ELF-1 (cell line): ENCODE measurements at places on chromosomes 5 and 9.
A peak's percentile ranks its signal among the peaks of the same experiment; 100 is the strongest.

DNA sequence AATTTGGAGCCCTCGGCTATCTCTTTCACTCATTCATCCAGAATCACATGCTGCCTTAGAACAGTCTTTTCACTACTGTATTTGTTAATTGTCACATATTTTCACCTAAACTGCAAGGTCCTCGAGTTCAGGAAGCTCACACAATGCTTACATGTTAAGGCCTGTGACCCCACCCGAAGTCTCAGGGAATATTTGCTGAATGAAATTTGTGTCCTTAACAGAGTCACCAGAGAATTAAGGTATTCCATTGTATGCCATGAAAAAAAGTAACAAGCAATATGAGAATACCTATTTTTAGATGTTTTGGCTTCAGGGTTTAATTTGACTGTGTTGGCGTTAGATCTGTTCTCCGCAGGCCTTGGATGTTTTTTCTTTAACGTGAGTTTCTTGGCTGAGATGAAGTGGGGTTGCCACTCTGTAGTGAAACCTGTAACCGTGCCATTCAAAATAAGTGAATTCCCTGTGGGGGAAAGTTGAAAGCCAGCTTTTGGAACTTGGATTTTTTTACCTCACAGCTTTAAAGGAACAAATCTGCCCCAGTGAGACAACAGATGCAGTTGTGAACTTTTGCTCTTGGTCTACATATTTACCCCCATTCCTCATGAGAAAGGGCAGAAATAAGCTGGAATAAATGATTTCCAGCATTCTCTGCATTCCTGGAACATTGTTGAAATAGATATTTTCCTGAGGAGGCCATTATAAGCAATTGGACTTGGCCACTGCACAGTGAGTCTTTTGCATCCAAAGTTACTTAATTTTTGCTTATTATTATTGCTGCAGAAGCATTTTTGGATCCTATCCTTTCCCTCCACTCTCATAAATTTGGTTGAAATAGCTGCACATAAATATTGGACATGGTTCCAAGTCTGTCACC is 35.9 kb upstream of the FBP1 start:
- DNase-seq: no peak

- no peak for DNase-seq
Observed at GRCh38 chr5:68730220-68730978, 363.4 kb upstream of the SLC30A5 start.

DNA sequence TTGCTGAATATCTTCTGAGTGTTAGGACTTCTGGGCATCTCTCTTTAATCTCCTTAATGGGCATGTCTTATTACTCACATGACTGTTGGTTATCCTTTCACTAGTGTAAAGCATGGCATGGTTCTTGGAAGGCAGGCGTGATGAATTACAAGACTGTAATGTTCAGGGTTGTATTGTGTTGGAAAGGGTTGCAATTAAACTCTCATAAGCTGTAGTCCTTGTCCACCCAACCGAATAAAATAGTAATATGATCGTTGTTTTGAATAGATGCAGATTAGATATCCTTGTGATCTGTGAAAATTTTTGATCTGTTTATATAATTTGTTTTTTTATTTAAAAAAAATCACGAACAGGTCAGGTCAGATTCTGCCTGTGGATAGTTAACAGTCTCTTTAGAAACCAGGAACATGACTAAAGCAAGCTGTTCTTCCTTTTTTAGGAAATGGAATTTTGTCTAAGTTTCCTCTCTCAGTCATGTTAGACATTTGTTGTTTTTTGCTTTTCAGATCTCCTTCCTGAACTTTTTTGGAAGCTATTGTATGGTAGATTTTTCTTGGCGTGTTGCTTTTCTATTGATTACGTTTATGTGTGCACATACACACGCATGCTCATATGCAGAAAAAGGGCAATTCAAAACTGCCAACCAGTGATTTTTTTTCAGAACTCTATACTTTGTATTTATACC is 121.8 kb downstream of the ARHGEF28 start:
- no peak for DNase-seq

DNA sequence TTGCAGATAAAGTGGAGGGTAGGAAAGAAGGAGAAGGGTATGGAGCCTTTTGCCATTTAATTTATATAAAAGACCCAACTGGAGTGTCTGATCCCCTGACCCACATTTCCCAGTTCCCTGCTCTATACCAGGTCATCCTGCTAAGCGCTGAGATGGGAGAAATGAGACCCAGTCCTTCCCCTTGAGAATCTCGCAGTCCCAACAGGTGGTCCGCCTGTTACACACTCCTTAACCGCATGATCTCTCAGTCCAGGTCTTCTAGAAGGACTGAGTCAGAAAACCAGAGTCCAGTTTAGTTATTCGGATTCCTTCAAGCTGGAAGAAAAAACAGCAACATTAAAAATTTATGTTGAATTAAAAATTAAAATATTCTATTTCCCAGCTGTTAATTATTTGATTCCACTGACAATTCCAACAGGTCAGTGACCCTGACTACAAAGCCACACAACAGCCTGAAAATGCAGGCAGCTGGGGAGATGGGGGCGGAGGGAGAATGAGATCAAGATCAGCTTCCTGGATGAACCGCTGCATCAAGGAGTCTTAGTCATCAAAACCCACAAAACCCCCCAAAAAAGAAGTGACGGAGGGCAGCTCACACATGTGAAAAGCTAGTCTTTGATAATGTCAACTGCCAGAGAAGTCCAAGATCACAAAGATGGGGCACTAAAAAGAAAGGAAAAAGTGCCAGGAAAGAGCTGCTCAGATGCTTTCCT is 44.0 kb downstream of the GGTA1 start:
- DNase-seq: no peak

DNA sequence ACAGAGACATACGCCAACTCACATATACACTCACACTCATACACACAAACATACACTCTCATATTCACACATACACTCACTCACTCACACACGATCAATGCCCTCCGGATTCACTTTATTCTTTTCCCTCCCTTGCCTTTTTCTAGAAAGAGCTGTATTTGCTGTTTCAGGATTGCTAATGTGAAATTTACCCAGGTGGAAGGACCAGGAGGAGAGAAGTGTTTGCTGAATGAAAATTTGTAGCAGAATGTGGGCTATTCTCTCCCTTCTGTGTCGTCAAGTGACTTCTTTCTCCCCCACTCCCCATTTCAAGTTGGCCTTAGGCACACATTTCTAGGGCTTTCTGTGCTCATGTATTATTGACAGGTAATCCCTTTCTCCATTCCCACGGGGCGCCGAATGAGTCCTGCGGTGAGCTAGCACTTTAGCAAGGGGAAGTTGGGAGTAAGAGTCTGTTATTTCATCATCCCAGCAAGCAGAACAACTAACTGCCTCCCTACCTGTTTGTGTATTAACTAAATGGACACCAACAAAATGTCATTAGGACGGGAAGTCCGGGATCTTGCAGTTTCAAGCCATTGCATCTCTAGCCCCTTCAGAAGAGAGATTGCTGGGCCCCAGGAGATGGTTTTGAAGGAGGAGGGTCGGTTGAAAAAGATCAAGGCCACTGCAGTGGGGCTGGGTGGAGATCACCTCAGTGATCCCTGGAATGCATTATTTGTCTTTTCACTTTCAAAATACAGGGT is 97.1 kb upstream of the TAF11L2 start:
- DNase-seq: peak; percentile 68

DNA sequence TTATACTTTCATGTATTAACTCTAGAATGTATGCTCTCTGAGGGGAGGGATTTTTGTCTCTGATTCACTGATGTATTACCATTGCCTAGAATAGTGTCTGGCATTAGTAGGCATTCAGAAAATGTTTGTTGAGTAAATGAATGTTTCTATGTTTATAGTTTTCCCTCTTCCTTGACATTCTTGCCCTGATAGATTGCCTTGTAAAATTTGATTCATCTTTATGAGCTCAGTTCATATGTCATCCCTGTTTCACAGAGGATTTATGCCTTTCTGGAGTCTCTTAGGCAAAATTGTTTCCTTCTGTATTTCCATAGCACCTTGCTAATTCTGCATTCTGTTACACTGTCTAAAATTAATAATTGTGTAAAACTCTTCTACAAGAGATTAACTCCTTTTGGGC is 72.3 kb downstream of the RASA1 start:
- DNase-seq: no peak
